ENCODE measurements at places on chromosomes 2 and 18.

- DNase-seq = no peak
Measured at GRCh38 chr2:150357770-150358467, 129.5 kb downstream of the RND3 start.

GRCh38 chr2:208937521-208937920, 486.3 kb upstream of the MAP2 start:
- no peak for DNase-seq

DNA sequence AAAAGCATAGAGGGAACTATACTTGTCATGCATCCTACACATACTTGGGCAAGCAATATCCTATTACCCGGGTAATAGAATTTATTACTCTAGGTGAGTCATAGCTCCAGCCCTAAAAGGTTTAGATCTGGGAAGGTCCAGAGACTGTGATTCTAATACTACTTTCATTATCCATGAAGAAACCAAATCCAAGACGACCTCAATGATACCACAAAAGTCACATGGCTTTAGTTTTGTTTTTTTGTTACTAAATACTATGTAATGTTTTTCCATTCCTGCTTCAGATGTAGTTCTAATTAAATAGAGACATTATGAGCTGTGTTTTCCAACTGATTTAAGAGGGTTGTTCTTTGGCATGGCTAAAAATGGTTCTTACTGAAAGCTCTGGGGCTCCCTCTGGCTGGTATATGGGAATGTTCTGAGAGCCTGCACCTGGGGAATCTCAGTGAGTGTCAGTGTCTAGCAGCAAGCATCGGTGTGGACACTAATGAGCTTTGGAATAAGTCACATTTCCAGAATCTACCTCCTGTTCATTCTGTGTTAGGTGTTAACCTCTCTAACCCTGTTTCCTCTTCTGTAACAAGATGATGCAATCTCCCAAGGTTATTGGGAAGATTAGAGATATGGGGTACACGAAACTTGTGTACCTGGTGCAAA, 20.5 kb upstream of the IL1RL2 start:
- DNase-seq = no peak

GRCh38 chr18:79511671-79512301, 116.1 kb downstream of the NFATC1 start:
- DNase-seq = no peak

DNA sequence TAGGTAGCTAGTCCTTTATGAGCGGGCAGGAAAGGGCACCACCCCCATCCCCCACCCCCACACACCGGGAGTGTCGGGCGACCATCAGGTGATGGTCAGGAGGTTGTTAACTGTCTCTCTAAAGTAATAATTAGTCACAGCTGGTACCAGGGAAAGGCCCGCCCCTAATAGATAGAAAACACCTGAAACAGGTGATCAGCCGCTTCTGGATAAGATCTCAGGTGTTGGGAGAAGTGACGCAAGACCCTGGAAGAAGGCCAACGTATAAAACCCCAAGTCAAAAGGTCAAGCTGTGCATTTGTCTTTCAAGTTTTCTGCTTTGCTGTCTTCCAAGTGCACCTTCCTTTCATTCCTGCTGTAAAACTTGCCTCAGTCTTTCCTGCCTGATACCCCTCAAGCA, 59.6 kb upstream of the LINC00305 start:
- DNase-seq = no peak

- no peak for DNase-seq
Measured at GRCh38 chr2:222232839-222233238, 66.0 kb downstream of the PAX3 start.

- no peak for DNase-seq
Measured at GRCh38 chr2:172350839-172351479, 76.4 kb upstream of the ITGA6 start.

DNA sequence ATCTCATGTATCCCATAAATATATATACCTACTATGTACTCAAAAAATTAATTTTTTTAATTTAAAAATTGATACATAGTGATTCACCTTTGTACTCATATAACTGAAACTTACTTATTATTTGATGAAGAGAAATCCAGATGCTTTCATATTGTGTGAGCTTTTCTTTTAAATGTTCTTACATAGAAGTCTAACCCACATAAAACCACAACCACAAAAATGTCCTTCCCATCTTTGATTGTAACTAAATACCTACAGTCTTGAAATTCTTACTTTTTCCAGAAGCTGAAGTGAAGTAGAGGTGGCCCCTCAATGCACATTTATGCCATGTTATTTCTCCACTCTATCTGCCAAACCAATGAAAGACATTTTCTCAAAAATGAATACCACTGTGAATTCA, 117.9 kb upstream of the COL5A2 start:
- no peak for DNase-seq

- peak; percentile 86 for DNase-seq
Measured at GRCh38 chr2:10444463-10444862, 3.7 kb downstream of the ODC1 start.

DNA sequence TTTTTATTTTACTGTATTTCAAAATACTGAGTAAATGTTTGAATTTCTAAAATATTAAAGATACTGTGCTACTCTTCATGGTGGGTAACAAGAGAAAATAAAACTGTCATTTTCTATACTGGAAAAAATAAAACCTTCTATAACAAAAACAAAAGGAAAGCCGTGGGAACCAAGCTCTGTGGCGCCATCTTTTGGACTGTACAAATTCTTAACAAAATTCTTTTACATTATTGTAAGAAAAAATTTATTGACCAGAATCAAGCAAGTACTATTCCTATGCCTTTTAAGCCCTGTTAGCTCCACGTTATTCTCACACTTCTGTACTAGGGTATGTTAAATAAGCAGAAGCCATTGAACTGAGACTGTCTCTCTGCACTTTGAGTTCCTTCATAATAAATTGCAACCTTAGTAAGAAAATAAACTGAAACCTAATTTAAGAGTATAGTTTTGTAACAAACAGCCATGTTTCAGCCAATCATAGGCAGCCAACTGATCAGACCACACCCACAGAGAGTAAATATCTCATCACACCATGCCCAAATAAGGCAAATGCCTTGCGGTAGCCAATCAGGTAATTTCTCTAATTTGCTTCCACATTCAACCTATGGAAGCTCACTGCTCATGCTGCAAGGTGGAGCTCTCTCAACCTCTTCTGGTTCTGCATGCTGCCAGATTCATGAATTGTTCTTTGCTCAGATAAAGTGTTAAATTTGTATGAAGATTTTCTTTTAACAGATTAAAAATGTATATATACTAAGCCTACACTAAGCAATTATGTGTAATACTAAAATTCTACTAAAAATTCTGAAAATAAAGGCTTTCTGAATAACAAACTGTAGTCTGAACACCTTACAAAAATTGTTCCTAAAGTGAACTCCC, 42.2 kb downstream of the HIBCH start:
- DNase-seq = peak; percentile 34

DNA sequence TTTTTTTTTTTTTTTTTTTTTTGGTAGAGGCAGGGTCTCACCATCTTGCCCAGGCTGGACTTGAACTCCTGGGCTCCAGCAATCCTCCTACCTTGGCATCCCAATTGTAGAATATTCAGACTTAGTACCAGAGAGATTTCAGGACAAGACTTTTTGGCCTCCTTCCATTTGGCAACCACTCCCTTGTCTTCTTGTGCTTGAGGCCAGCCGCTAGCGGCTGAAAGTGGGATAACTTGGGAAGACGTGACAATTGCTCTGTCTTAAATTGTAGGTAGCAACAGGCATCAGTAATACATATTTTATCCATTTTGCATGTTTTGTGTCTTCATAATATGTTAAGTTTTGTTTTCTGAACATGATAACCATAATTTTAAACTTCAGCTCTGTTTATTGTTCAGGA, 53.3 kb upstream of the TTN start:
- no peak for DNase-seq

- peak; percentile 35 for DNase-seq
Measured at GRCh38 chr18:9951022-9951859, 37.4 kb downstream of the VAPA start.

- no peak for DNase-seq
Measured at GRCh38 chr18:45712061-45712460, 11.9 kb upstream of the SLC14A1 start.

GRCh38 chr2:231041061-231041689, 3.9 kb downstream of the C2orf72 start:
- DNase-seq = no peak

DNA sequence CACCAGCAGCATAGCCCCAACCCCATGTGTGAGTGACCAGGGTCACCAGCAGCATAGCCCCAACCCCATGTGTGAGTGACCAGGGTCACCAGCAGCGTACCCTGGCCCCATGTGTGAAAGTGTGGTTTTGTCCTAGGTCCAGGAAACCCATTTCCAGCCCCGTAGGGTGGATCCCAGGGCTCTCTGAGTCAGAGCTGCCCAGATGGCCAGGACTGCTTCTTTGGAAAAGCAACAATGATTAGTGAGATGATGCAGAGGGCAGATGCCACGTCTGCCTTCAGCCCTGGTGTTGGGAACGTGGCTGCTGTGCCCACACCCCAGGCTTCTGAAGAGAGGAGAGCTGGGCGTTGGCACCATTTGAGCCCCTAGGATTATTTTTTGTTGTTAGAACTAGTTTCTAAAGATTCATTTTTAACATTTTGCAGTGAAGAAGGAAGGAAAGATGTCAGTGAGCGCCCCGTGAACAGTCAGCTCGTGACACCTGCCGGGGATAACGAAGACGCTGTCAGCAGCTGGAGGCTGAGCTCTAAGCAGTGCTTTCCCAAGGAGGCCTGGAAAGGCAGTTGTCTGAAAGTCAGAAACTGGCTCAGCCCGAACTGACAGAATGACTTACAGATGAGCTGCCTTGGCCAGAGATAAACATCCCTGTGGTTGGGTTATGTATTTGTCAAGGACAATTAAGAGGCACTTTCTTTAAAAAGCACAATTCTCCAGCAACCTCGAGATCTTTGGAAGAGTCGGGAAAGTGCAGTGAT, 32.1 kb upstream of the KCNG2 start:
- DNase-seq = no peak

- no peak for DNase-seq
Measured at GRCh38 chr2:147482916-147483669, 361.7 kb upstream of the ACVR2A start.

DNA sequence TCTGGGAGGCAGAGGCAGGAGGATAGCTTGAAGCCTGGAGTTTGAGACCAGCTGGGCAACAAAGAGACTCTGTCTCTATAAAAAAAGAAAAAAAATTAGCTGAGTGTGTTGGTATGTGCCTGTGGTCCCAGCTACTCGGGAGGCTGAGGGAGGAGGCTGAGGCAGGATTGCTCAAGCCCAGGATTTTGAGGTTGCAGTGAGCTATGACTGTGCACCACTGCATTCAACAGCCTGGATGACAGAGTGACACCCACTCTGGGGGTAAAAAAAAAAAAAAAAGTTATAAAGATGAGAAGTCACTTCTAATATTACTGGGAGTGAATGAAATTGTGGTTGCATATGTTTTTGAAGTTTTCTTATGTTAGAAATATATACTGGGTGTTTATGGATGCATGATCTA, 71.6 kb downstream of the C2orf74 start:
- DNase-seq = peak; percentile 57

DNA sequence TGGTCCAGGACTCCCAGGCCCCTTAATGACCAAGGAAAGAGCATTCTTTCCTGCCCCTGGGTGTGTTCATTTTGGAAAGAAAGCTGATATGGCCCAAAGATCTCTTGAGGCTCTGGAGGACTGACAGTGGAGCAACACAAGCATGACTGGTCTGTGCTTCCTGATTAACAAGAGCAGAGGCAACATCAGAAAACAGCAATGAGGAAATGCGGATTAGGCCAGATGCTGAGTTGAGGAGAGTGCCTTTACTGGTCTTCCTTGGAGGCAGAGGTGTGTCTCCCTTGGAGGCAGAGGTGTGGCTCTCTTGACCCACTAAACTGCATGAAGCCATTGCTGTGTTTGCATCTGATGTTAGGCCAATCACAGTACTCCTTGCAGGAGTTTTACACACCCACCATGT, 19.9 kb downstream of the IL36B start:
- no peak for DNase-seq

DNA sequence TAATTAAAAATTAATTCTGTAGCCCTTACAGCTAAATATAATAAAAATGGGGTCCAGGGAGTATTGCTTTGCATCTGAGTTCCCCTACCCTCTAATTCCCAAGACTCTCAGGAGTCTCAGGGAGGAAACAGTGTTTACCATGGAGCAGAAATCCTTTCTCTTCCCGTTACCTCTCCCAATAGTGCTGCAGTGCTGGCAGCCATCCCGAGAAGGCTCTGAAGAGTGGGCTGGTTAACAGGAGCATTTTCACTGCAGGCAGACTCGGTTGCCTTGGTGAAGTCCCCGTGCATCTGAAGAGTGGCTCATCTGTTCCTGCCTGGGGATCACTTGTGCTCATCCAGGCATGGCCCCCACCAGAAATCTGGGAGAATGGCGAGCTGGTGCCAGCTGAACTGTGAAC, 41.8 kb upstream of the TMEM178A start:
- no peak for DNase-seq

GRCh38 chr2:128320192-128320905, 1.7 kb upstream of the HS6ST1 start:
- no peak for DNase-seq

DNA sequence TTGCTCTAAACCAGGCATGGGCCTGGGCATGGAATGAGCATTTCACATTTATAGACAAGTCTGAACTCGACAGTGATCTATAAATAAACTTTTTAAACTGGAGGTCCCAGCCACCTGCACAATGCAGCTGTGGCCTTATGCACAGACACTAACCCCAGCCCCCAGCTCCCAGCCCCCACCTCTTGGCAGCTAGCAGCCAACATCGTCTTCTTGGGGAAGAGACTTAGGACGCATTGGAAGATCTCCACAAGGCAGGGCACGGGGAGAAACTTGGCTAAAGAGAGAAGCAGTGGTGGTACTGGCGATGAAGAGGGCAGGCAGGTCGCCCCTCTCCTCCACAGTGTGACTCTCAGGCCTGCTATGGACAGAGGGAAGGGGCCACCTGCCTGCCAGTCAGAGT, 213.2 kb downstream of the ANAPC1 start:
- no peak for DNase-seq

GRCh38 chr2:190170673-190171072, 108.1 kb upstream of the MSTN start:
- DNase-seq = no peak

DNA sequence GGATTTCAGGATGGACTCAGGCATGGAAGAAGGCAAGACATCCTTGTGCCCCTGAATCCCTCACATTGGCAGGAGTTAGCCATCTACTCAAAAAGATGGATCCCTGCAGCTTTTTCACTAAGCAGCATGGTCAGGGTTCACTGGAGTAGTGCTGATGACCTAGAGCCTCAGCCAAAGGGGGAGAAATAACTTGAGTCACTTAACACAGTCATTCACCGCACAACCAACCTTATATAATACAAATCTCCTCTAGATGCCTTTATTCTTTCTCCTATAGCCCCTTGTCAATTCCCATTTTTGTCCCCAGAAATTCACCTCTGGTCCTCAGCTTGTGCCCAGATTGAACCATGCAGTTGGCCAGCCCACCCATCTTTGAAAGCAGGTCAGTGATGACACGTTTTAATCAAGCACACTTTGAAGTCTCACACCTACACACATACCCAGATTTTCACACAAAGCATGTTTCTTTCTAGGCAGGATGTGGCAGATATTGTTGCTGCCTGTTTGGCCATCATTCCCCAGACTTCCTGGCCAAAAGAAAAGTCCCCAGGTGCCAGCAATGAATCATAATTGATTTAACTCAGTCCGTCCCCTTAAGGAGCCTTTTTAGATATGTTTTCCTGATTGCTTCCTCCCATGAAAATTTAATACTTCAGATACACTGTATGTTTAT, 84.2 kb downstream of the LBH start:
- DNase-seq = peak; percentile 54

- no peak for DNase-seq
Measured at GRCh38 chr2:160522951-160523710, 29.5 kb upstream of the RBMS1 start.
